ENCODE measurements at places on chromosomes 2 and 18.

DNA sequence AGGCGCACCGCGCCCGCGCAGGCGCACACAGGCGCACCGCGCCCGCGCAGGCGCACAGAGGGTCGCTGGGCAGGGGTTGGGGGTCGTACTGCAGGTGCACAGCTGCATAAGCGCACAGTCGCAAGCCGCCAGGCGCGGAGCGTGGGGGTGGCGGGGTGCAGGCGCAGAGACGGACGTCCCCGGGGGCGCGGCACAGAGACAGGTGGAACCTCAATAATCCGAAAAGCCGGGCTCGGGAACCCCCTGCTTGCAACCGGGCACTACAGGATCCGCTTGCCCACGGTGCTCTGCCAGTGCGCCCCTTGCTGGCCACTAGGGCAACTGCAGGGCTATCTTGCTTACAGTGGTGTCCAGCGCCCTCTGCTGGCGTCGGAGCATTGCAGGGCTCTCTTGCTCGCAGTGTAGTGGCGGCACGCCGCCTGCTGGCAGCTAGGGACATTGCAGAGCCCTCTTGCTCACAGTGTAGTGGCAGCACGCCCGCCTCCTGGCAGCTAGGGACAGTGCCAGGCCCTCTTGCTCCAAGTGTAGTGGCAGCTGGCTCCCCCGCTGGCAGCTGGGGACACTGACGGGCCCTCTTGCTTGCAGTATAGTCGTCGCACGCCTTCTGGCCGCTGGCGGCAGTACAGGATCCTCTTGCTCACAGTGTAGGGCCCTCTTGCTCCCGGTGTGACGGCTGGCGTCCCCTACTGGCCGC, 34.9 kb downstream of the FAM110C start:
- DNase-seq, result peak; percentile 74

- DNase-seq, result peak; percentile 82
Observed at GRCh38 chr18:2948038-2948437, 64.9 kb downstream of the LPIN2 start.

- DNase-seq, result no peak
Observed at GRCh38 chr18:36389027-36389426, 91.5 kb downstream of the FHOD3 start.

DNA sequence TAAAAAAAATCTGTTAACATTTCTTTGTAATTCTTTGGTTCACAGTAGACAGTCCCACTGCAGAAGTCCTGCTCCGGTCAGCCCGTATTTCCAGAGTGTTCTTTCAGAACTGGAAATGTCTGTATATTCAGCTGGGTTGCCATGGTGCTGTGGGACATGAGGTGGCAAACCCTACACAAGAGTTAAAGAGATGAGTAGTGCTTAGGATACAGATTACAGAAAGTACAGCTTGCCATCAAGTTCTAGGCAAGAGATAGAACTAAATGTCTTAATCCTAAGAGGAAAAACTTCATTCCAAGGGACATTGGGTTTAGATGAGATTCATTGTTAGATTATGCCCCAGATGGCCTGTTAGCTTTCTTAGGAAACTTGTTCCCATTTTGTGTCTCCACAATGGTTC, 60.1 kb downstream of the FMNL2 start:
- peak; percentile 56 for DNase-seq

GRCh38 chr2:5176764-5177163, 515.4 kb upstream of the SOX11 start:
- no peak for DNase-seq

DNA sequence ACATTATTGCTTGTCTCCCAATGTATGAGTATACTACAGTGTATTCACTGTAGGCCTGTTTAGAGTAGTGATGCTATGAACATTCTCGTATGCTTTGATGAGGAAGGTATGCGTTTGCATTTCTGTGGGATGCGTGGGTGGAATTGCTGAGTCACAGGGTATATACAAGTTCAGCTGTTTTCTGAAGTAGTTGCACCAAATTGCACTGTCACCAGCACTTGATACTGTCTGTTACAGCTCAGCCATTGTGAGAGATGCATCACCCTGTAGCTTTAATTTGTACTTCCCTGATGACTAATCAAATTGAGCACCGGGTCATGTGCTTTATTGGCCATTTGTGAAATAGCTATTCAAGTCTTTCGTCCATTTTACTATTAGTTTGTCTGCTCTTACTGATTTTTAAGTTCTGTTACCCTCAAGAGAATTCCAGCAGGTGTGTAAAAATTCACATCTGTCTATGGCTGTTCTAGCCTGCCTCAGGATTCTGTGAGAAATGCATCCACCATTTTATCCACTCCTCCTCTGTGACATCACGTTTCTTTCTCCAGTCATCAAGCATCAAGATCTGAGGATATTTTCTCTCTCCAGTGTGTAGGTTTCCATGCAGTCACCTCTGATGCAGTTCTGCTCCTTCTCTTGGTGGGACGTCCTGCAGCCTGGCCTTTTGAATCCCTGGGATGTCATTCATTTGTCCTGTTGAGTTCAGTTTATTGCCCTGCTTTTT, 72.5 kb downstream of the DGKD start:
- no peak for DNase-seq

GRCh38 chr2:194301946-194302345, 1355.1 kb upstream of the SLC39A10 start:
- no peak for DNase-seq

GRCh38 chr2:102296449-102296848, 14.9 kb upstream of the IL1RL1 start:
- no peak for DNase-seq

- no peak for DNase-seq
Observed at GRCh38 chr2:127231130-127231865, 11.2 kb upstream of the CYP27C1 start.

DNA sequence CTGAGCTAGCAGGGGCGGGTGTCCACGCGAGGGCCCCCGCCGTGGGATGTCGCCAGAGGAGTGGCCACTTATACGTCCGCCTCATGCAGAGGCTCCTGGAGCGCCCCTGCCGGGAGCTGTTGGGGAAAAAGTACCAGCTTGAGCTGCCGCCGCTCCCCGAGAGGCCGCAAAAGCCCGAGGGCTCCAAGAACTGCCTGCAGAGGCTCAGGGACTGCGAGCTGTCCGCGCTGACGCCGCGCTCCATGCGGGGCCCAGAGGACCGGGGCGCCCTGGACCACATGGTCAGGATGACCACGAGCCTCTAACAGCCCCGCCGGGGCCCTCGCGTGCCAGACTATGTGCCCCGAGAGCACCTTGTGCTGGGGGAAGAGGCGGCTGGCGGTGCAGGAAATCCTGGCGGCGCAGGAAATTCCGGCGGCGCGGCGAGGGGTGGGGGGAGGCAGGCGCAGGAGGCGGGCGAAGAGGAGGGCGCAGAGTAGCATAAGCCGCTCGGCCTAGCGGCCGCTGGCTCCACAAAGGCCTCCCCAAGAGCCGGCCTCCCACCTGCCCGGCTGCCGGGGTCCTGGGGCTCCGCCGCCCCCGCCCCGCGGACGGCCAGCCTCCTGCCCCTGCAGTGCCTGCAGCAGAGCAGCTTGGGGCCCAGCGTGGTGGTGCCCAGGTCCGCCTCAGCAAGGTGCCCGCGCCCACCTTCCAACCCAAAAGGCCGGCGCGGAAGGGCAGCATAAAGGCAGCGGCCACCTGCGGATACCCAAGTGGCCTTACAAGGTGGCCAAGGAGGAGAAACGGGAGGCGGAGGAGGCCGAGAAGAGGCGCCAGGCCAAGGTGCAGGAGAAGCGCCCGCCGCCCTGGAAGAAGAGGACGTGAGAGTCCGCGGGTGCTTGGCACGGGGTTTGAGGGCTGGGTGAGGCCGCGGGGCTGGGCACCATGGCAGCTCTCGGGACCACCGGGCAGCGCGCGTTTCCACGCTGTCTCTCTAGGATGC, 42.1 kb upstream of the TRIM43B start:
- peak; percentile 81 for DNase-seq

DNA sequence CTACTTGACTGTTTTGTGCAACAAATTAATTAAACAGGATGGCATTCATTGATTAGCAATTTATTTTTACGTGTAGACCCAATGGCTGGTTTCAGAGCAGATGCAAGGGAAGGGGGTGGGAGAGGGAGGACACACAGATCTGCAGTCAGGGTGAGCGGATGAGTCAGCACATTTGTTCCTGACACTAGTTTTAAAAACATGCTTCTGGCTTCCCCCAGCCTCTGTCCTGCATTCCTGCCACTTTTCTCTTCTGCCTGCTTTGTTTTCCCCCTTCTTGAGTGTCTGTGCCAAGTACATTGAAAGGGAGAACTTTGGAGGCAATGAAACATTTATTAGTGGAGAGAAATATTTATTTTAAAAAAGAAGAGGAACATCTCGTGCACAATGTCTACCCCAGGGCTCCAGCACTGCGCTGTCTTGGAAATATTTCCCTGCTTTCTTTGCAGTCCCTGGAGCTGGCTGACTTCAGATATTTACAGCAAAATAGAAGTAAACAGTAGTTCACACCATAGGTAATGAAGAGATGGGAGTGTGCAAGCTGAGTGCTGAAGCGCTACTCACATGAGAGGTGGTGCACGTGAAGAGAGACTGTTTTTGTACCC, 52.2 kb downstream of the NRP2 start:
- DNase-seq, result peak; percentile 18

DNA sequence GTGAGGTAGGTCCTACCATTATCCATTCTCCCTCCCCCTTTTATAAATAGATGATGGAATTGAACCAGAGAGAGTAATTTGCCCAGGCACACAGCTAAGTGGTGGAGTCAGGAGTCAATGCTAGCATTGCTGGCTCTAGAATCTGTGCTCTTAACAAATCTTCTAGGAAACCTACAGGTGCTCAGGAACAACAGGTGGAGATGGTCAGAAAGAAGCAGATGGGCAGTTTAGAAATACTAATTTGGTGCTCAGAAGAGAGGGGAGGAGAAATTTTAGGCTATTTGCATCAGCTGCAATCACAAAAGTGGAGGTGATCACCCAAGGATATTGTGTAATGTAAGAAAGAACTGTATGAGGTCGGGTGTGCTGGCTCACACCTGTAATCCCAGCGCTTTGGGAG, 219.4 kb upstream of the SMAD7 start:
- no peak for DNase-seq
